ENCODE measurements at places on chromosomes 5 and 9. TPM values are rescaled to one million over a fixed set of nuclear protein-coding genes. Genes with fewer than 3 reads are reported as not detected.

Gene QRFP
- not detected for total RNA-seq

Gene TAF7
- total RNA-seq: 28.7 TPM

DNA sequence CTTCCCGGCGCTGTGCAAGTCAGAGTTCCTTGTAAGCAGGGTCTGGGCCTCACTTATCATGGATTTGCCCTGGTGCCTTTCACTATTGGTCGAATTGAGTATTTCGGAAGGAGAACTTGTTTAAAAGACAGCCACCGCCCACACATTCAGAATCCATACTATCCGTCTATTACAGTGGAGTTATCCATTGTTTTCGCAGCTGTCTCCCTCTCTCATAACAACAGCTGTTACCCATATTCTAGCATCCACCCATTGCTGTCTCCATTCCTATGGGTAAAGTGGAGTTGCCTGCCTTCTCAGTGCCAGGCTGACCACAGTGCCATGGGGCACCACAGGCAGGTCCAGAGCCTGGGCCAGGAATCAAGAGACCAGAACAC lies 20.2 kb downstream of the FAXDC2 start:
- DNase-seq: no peak

DNA sequence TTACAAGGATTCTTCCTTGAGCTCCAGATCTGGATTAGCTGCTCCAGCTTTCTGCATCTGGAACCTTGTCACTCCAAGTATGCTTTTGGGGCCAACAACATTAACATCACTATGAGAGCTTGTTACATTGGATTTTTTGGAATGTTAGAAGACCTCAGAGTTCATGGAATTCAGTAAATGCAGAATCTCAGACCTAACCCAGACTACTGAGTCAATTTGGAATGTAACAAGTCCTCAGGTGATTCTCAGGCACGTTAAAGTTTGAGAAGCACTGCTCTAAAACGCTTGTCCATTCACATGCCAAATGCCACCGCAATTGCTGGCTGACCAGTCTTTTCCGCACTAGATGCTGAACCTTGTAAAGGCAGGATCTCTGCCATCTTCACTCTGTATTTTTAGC lies 251.4 kb upstream of the TRIM32 start:
- no peak for DNase-seq

DNA sequence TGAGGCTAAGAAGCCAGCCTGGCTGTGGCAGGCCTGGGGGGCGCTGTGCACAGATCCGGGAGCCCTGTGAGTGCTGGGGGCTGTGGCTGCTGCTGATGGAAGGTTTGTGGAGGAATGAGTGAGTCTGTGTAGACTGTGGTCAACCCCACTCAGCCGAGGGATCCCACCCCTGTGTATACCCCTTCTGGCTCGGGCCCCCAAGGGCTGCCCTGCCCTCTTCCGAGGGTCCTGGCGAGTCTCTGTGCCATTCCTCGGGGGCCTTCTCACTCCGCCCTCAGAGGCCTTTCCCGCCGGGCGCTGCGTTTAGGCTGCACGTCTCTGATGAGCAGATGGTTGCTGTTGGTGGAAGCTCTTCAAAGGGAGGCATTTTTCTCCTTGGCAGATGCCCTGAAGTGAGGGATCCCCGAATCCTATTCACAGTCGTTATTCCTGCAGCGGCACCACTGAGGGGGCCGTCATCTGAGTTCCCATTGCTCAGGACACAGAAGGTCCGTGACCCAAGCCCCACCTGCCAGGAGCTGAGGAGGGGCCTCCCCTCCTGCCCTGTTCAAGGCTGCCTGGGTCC lies 94.1 kb downstream of the RXRA start:
- no peak for DNase-seq

DNA sequence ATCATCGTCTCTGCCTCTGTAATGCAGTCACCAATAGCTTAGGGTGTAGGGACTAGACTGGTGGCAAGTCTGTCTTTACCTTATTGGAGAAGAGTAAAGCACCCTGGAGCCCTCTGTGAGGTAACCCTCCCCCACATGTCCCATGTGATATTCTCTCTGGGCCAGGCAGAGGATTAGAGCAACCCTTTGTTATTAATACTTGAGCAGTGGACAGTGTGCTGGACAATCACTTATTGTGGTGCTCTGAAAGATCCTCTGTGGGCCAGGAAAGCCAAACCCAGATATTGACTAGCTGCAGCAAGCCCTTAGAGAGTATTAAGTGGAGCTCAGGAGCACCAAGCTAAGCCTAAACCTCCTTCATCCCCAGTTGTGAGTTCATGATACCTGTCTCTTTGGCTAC lies 139.7 kb upstream of the RUSC2 start:
- DNase-seq: no peak
